NCI-H187 (cell line): ENCODE measurements at places on chromosomes 5 and 9.

DNA sequence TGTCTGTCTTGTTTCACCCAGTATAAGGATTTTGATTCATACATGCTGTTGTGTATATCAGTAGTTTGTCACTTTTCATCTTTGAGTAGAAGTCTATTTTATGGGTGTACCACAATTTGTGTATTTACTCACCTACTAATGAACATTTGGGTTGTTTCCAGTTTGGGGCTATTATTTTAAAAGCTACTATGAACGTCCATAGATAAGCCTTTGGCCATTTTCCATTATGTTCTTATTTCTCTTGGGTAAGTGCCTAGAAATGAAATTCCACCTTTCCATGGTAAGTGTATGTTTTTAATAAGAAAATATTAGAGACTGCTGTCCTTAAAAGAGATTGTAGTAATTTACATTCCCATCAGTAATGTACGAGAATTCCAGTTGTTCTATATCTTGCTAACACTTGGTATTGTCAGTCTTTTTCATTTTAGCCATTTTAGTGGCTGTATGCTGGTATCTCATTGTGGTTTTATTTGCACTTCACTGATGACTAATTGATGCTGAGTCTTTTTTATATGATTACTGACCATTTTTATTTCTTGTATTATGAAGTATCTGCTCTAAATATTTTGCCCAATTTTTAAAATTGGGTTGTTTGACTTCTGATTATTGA lies 17.9 kb upstream of the PDE8B start:
- no peak for DNase-seq

GRCh38 chr5:91272858-91273257 lies 110.3 kb downstream of the ARRDC3 start:
- DNase-seq: no peak

- no peak for DNase-seq
Measured at GRCh38 chr9:109166171-109166770, 778 bp downstream of the FRRS1L start.

- no peak for DNase-seq
Measured at GRCh38 chr9:27402626-27403025, 105.7 kb upstream of the EQTN start.

- no peak for DNase-seq
Measured at GRCh38 chr9:121107881-121108280, 33.1 kb downstream of the CNTRL start.

DNA sequence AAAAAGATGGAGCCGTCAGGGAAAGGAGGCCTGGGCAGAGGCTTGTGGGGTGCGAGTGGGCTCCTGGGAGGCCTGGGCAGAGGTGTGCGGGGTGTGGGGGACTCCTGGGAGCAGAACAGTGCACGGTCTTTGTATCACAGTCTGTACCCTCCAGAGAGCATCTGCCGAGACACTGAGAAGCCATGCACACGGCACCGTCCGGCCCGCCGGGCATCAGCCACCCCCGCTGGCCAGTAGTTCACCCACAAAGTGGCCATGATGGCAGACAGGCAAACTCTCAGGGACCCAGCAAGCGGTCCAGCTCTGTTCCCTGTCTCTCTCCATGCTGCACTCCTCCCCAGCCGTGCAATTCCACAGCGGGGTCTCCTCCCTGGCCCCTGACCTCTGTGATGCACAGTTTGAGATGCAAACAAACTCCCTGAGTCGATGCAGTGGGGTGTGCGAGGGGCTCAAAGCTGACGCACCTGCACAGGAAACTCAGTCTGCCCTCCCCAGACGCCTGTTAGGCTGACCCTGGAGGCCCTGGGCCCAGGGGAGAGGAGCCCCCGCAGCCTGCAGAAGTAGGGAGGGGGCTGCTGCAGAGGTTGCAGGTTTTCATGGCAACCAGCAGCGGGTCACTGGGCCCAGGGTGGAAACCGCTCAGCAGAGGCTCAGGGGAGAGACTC lies 9.1 kb upstream of the GPSM1 start:
- no peak for DNase-seq

DNA sequence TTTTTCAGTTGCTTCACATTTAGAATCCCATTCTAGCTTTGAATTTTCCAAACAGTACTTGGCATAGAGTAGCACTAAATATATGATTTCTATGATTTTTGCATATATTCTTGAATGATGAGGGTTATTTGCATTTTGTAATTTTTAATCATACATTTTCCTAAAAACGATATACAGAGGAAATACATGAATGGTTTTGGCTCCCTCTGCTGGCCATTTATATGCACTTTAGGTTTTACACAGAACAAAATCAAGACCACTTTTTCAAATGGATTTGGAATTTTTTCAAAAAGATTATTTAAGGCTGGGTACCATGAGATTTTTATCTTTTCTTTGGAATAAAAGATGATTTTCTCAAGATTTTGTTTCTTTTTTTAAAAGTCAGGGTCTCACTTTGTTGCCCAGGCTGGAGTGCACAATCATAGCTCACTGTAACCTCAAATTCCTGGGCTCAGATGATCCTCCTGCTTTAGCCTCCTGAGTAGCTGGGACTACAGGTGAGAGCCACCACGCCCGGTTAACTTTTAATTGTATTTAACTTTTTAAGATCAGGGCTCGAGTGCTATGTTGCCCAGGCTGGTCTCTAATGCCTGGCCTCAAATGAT lies 16.7 kb upstream of the COMMD10 start:
- DNase-seq: no peak

GRCh38 chr5:174555726-174556125 lies 168.7 kb upstream of the MSX2 start:
- no peak for DNase-seq

DNA sequence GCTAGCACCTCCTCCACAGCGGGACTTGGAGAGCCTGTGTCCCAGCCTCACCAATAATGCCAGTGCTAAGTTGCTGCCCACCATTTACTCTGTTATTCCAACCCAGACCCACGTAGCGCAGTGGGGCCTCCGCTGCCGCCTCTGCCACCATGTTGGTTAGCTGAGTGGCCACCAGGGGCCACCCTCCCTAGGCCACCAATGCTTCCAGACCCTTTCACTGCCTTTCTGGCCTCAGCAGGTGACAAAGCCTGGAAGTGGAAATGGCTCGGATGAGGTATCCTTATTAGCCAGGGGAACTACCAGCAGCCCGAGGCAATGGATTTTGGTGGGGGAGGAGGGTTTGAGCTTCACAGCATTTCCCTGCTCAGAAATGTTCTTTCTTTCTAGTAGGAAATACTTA lies 110.1 kb downstream of the OSTF1 start:
- DNase-seq: no peak

- no peak for DNase-seq
Measured at GRCh38 chr9:132780230-132781007, 97.7 kb downstream of the AK8 start.

DNA sequence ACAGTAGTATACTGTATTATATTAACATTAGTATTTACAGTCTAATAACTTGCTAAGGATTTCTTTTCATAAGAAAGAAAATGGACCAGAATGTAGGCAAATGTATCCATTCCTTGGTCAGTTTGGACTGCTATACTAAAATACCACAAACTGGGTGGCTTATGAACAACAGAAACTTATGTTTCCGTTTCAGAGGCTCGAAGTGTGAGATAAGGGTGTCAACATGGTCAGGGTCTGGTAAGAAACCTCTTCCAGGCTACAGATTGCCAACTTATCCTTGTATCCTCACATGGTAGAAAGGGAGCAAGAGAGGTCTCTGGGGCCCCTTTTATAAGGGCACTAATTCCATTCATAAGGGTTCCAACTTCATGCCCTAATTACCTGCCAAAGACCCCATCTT lies 9.2 kb upstream of the ESM1 start:
- DNase-seq: no peak

- no peak for DNase-seq
Measured at GRCh38 chr9:132147331-132147730, 14.5 kb upstream of the NTNG2 start.

GRCh38 chr5:72498284-72498683 lies 8.9 kb downstream of the ZNF366 start:
- DNase-seq: no peak

GRCh38 chr9:72443855-72444254 lies 77.6 kb upstream of the TMC1 start:
- DNase-seq: no peak

- no peak for DNase-seq
Measured at GRCh38 chr5:143161885-143162540, 241.5 kb downstream of the NR3C1 start.

DNA sequence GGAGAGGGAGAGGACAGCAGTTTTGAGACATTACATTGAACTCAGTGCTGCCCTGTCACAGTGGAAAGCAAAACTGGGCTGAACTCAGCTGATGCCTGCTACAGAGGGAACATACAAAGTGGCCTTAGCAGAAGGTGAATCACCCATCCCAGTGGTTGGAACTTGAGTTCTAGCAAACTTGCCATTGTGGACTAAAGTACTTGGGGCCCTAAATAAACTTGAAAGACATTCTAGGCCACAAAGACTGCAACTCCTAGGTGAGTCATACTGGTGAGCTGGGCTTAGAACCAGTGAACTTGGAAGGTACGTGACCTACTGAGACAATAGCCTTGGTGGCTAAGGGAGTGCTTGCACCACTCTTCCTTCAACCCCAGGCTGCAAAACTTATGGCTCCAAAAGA lies 155.7 kb upstream of the RIOK2 start:
- no peak for DNase-seq

DNA sequence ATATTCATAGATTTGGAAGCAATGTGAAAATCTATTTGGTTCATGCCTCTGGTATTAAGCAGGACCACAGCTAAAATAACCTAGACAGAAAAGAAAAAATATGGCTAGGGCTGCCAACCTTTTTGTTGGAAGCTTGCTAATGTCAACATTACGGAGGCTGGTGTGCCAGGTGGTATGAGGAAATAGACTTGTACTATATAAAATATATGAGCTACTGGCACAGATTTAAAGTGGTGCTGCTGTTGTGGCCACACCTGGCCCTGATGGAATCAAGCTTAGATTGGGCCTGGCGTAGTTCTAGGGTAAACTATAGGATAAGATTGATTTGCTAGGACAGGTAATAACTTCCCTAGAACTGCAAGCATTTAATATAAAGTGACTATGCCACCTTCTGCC lies 10.6 kb upstream of the PARP8 start:
- no peak for DNase-seq

- DNase-seq: no peak
Measured at GRCh38 chr9:131438190-131438589, 44.3 kb downstream of the PRRC2B start.

DNA sequence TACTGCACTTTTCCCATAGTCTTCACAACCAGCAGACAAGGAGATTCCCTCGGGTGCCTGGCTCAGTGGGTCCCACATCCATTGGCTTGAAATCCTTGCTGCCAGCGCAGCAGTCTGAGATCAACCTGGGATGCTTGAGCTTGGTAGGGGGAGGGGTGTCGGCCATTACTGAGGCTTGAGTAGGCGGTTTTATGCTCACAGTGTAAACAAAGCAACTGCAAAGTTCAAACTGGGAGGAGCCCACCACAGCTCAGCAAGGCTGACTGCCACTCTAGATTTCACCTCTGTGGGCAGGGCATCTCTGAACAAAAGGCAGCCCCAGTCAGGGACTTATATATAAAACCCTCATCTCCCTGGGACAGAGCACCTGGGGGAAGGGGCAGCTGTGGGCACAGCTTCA lies 512.3 kb upstream of the MPDZ start:
- no peak for DNase-seq

GRCh38 chr5:168788107-168788506 lies 208.9 kb upstream of the PANK3 start:
- no peak for DNase-seq

- DNase-seq: no peak
Measured at GRCh38 chr5:7802855-7803254, 48.1 kb downstream of the CFAP90 start.

GRCh38 chr5:17114233-17114632 lies 103.2 kb upstream of the BASP1 start:
- DNase-seq: no peak

- DNase-seq: no peak
Measured at GRCh38 chr5:73117088-73117740, 3.2 kb upstream of the TMEM171 start.

DNA sequence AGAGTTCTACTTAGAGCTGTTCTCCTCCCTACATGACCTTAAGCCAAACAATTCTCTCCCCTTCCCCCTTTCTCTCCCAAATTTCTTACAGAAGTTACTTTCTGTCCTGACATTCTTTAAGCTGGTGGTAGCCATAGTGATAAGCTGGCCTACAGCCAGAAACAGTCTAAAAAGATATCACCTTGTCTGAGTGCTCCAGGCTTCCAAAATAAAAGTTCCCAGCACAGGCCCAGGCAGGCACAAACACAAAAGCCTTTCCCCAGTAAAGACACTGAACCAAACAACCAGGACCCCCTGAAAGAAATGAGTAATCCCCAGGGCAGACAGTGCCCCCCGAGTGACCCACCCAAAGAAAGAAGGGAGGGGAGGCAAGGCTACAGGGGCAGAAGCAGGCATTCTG lies 19.2 kb downstream of the SIL1 start:
- DNase-seq: no peak

DNA sequence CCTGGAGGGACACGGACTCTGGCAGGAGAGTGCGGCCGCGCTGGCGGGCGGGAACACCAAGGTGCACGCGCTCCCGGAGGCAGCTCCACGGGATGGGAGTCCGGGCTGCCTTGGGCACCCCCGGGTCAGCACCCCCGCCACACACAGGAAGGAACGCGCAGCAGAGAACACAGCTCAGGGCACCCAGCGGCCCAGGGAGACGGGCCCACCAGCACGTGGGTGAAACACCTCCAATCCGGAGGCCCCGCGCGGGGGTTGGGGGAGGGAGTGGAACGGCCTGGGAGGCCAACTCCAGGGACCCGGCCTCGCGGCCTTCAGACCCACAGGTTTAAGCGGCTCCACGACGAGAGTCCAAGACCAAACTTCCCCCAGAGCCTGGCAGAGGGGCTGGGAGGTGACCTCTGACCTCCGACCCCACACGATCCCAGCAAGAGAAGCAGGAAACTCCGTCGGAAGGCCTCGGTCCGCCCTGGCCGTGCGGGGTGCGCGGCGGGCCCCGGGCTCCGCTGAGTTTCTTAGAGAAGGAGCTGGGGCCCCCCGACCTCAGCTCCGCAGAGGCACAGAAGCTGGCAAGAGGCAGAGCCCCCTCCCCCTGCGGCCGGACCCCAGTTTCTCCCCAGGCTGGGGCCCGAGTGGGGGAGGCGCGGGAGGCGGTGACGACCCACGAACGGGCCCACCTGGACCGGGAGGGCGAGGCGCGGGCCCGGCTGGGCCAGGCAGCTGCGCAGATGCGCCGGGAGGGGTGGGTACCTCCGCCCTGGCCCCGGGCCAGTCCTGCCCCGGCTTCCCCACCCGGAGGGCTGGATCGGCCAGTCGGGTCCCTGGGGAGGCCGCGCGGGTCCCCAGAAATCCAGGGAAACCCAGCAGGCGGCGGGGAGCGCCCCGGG lies 851 bp downstream of the NACC2 start:
- DNase-seq: no peak

GRCh38 chr9:125240649-125240999 lies 519 bp downstream of the HSPA5 start:
- DNase-seq: no peak

GRCh38 chr9:8907868-8908267 lies 1108.3 kb upstream of the DMAC1 start:
- no peak for DNase-seq
